ENCODE measurements at places on chromosomes 2 and 18.

DNA sequence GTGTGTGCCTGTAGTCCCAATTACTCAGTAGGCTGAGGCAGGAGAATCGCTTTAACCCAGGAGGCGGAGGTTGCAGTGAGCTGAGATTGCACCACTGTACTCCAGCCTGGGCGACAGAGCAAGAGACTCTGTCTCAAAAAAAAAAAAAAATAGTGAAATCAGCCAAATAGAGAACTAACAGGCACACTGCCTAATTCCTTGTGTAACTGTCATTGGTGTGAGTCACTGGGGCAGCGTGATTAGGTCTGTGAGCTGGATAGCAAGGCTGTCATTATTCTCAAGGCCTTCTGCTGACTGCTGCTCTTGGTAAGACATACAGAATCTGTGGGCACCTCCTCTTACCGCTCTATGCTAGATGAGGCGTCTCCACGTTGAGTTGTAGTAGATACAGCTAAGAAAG, 270.3 kb downstream of the NEDD4L start:
- DNase-seq, result no peak

DNA sequence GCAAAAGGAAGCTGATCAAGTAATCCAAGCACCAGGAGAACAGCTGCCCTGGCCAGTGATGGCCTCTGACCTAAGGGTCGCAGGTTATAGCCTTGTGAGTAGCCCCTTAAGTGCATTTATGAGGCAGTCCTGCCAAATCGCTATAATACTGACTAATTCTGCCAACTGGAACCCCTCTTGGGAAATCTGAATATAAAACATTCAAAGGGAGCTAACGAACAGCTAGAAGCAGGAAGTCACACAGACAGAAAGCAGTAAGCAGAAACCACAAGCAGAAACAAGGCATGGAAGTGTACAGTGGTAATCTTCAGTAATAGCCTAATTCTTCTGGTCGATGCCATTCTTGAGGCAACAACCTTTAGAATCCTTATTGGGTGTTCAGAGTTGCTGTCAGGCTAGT, 521.3 kb downstream of the METTL4 start:
- no peak for DNase-seq

GRCh38 chr2:121363632-121364420, 78.8 kb upstream of the TFCP2L1 start:
- no peak for DNase-seq

DNA sequence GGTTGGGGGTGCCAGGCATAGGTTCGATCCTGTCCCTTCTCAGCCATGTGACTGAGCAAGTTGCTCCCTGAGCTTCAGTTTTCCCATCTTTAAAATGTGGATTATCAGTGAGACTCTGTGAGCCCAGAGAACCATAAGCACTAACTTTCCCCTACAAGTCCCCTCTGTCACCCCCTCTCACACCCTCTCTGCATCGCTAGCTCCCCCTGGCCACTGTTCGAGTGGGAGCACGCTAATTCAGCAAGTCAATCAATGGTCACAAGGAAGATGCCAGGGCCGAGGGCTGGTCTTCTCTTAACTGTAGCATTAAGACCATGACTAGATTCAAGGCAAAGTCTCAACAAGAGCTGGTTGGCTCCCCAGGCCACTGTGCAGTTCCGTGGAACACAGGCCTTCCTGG, 66.2 kb downstream of the BCL2L11 start:
- no peak for DNase-seq

- DNase-seq, result no peak
Observed at GRCh38 chr18:725646-726045, 13.2 kb upstream of the ENOSF1 start.

DNA sequence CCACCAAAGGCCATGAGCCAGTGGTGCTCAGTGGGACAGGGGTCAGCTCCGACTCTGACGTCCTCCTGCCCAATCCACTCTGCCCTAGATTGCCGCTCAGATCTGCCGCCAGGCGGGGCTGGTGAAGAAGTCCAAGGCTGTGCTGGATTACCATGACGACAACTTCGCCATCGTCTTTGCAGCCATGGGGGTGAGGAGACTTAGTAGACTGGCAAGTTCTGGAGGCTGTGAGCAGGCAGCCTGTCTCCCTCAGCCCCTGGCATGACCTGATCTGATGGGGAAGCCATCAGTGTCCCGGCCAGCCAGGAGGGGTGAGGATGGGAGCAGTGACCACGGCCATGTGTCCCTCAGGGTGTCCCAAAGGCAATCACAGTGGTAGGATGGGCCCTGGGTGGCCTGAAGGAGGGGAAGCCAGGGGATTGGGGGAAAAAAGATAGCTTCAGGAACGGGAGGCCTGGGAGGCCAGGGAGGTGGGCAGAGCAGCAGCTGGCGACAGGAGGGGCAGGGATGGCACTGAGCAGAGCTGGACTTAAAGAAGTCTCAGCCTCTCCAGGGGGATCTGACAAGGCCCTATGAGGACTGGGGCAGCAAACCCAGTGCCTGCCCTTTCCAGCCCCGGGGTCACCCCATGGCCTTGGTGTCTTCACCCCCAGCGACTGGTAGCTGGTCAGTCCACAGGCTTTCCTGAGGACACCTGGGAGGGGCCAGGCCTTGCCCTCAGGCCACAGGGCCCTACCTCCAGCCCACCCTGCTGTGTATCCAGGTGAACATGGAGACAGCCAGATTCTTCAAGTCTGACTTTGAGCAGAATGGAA, 17.4 kb upstream of the ANKRD53 start:
- DNase-seq, result no peak

DNA sequence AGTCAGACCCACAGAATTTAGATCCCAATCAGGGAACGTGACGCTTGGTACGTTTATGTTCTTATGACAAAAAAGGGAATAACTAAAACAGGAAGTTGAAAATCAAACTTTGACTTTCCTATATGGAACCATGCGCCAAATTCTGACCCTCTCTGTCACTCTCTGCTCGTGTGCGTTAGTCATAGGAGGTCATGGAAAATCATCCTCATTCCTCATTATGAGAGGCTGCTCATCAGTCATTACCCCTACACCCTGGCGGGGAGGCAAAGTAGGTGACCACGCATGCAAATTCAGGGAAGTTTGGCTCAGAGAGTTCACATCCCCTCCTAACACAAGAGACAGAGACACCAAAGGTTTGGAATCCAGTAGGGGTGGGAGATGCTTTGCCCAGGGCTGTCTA, 15.5 kb downstream of the IL1F10 start:
- peak; percentile 29 for DNase-seq

GRCh38 chr2:238256594-238257104, 16.8 kb upstream of the HES6 start:
- DNase-seq, result peak; percentile 78

- no peak for DNase-seq
Observed at GRCh38 chr2:120798567-120799247, 63.0 kb downstream of the GLI2 start.

DNA sequence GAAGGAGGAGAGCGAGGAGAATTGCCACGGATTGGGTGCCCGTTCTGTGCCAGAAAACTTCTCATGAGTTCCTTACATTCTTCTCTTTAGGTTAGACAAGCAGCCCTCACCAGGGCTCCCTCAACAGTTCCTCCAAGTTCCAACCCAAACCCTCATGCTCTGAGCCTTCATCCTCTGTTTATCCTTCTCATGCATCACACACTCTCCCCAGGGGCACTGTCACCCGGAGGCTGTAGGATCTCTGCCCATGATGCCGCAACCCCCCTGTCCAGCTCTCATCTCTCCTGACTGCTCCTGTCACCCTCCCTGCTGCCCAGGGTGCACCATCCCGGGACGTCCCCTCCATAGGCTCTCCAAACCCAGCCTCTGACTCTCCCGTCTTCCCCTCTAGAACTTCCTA, 99.4 kb upstream of the MYCN start:
- DNase-seq, result no peak

GRCh38 chr18:22604986-22605421, 187.3 kb upstream of the CTAGE1 start:
- DNase-seq, result no peak

- DNase-seq, result no peak
Observed at GRCh38 chr18:45571195-45571594, 44.1 kb upstream of the SLC14A2 start.

GRCh38 chr2:30217644-30218337, 13.5 kb upstream of the LBH start:
- no peak for DNase-seq

DNA sequence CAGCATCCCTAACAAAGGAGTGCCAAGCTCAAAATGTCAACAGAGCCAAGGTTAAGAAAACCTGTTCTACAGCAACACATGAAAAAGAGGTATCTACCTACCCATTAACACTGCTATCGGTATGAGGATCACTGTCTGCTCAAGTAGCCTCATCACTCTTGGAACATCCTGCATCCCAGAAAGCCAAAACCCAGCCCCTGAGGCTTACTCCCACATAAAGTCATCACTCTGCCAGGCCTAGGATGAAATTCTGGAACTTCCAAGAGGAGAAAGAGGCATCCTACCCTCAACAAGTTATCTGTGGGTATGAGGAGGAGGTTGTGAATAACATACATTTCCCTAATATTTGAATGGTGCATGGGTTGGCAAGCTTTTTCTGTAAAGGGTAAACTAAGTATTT, 25.5 kb downstream of the CDH2 start:
- no peak for DNase-seq

- DNase-seq, result no peak
Observed at GRCh38 chr18:62332964-62333695, 8.0 kb downstream of the TNFRSF11A start.

GRCh38 chr18:9803698-9804516, 81.9 kb upstream of the TXNDC2 start:
- DNase-seq, result no peak
